Kidney (tissue), 22 donors: ENCODE measurements at places on chromosomes 1 and 21. TPM values are rescaled to one million over a fixed set of nuclear protein-coding genes. Genes with fewer than 3 reads are reported as not detected.

The USH2A gene
- 0.06 TPM for total RNA-seq

The APP gene
- 1,303 TPM for total RNA-seq

The AKNAD1 gene
- total RNA-seq: not detected

The AADACL4 gene
- total RNA-seq: 0.16 TPM

The CD2 gene
- total RNA-seq: 12.1 TPM

The RABGAP1L gene
- total RNA-seq: 48.5 TPM

The SH2D5 gene
- 0.57 TPM for total RNA-seq

- H3K4me3 ChIP-seq: no peak overlapping the region
- no peaks in the 10 kb centered on the region for H3K4me1 ChIP-seq
- no peaks in the 10 kb centered on the region for H3K27me3 ChIP-seq
- H3K36me3 ChIP-seq: no peaks in the 10 kb centered on the region
- H3K27ac ChIP-seq: no peak overlapping the region
Observed at GRCh38 chr1:175629318-175629694, 114.1 kb downstream of the TNR start.

DNA sequence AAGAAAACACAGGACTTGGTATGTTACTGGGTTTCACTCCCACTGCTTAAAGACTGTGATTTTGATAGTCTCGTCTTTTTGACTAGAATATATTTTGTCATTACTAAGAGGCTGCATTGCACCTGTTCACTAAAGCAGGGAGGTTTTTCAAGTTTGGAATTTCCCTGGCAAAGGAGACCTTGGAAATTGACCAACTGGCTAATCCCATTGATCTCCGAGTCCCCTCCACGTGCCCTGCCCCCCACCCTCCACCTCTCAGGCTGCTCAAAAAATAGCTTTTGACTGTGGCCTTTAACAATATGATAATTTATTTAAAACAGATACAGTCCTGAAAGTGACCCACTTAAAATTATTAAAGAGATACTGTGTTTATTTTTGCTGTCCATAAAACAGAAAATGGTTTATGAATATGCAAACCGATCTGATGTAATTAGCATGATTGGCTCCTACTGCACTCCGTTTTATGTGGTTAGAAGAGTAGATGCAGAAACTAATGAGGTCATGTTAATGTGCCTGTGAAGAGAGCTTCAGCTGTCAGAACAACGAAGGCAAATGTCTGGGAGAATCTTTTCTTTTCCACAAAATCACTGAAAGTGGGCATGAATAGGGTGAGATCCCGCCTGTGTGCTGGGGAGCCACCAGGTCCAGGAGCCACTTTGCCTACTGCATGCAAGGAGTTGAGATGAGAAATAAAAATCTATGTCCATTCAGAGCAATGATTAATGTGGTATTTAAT is 361.5 kb downstream of the RRAGC start:
- no peaks in the 10 kb centered on the region for H3K4me1 ChIP-seq
- no peak overlapping the region for H3K4me3 ChIP-seq
- no peaks in the 10 kb centered on the region for H3K36me3 ChIP-seq

DNA sequence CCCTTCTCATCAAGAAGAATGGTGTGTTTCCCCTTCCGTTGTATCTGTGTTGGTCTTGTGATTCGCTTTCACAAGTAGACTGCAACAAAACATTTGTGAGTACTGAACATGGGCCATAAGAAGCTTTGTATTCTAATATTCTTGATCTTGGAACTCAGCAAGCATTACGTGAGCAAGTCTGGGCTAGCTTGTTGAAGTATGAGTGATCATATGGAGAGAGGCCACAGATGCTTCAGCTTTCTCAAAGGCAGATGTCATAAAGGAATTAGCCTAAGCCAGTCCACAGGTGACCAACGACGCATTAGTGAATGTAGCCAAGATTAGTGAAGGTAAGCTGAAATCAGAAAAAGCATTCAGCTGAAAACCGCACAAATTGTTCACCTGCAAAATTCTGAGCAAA is 609.6 kb upstream of the NEGR1 start:
- DNase-seq: no peak
- H3K4me1 ChIP-seq: no peaks in the 10 kb centered on the region
- H3K4me3 ChIP-seq: no peak overlapping the region
- no peaks in the 10 kb centered on the region for H3K27me3 ChIP-seq
- H3K36me3 ChIP-seq: no peaks in the 10 kb centered on the region

DNA sequence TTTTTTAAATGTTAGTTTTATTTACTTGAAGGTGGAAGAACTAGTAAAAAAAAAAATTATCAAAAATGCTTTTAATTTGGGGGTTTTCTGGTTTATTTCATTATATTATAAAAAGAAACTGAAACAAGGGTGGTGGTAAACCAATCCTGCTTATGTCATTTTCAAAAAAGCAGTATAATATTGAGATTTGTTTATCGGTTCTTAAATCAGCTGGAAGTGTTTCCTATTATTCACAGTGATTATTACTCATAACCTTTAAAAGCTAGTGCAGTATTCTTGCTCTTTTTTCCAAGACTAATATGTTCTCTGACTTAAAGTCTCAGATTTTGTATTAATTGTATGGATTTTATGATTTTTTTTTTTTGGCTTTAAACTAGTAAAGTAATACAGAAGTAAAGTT is 5.4 kb upstream of the LRRC40 start:
- H3K4me1 ChIP-seq: no peaks in the 10 kb centered on the region
- no peaks in the 10 kb centered on the region for H3K27me3 ChIP-seq
- H3K27ac ChIP-seq: no peak overlapping the region
- peaks cover 6% of the 10 kb centered on the region for H3K36me3 ChIP-seq
- H3K4me3 ChIP-seq: no peak overlapping the region
- DNase-seq: no peak

GRCh38 chr1:43292216-43292615 is 6.8 kb upstream of the C1orf210 start:
- no peak overlapping the region for H3K27ac ChIP-seq
- H3K36me3 ChIP-seq: no peaks in the 10 kb centered on the region
- no peak overlapping the region for H3K4me3 ChIP-seq

DNA sequence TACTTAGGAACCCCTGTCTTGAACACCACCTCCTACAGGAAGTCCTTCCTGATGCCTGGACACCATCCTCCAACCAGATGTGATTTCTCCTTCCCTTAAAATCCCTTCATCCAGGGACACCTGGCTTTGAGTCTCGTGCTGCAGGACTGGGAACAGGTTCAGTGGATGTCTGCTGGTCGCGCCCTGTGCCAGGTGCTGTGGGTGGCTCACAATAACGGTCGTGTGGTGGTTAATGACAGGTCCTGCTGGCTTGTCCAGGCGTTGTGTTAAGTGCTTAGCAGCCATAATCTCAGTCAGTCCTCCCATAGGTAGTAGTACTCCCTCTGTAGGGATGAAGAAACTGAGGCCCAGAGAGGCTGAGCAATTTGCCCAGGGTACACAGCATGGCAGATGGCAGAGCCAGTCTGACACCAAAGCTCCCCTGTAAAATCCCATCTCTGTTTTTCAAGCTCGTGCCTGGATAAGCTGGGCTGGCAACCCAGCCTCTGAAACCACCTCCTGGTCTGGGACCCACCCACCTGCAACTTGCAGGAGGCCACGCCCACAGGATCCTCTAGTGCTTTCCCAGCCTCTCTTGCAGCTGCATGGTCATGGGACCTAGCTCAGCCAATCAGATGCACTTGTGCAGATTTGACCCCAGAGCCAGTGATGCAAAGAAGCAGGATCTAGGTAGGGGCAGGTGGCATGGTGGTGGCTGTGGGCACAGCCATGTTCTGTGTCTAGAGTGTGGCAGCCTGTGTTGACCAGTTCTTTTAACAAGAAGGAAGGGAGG is 106.0 kb upstream of the IFFO2 start:
- H3K4me3 ChIP-seq: no peak overlapping the region
- H3K4me1 ChIP-seq: no peaks in the 10 kb centered on the region

DNA sequence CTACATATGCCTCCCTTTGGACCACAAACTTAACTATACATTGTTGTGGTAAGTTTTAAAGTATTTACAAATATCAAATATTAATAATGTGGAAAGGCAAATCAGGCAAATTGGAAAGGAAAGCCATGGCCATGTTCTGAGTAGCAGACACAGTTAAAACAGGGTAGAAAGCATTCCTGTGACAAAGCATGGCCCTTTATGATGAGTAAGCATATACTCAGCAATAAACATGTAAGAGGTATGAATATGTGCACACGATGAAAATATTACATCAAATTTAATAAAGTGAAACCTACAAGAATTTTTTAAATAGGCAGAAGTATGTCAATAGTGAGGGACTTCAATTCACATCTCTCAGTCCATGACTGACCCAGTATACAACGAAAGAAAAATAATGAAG is 389.2 kb downstream of the DSCAM start:
- no peak overlapping the region for H3K27ac ChIP-seq
- no peak for DNase-seq
- H3K36me3 ChIP-seq: no peaks in the 10 kb centered on the region

DNA sequence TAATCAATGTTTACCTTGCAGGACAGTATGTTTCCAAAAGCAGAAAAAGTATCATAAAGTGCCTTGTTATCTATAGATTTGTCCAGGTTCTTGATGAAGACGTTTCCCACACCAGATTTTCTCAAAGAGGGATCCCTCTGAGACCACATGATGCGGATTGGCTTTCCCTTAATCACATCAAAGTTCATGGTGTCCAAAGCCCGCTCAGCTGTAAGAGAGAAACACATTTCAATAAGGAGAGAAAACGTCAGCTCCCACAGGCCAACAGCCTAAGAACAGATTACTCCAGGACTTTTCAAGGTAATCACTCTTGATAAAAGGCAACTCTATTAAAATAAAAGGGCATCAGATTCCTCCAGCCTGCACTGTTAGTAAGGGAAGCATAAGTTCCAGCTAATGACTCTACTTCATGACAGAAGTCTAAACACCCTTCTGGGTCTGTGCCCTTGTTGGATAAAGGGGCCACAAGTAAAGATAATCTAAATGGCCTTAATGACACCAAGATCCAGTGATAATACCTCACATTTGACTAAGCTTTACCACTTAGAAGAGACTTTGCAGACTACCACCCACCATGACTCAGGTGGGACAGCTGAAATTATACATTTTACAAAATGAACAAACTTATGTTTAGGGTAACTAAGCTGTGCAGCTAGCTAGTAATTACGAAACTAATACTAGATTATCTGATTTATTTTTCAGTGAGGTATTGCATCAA is 4.1 kb downstream of the PABPC4 start:
- DNase-seq: no peak
- H3K27ac ChIP-seq: no peak overlapping the region
- H3K36me3 ChIP-seq: peaks cover 45% of the 10 kb centered on the region
- H3K4me3 ChIP-seq: no peak overlapping the region
- no peaks in the 10 kb centered on the region for H3K4me1 ChIP-seq

GRCh38 chr1:116324411-116324810 is 48.6 kb upstream of the ATP1A1 start:
- no peak overlapping the region for H3K4me3 ChIP-seq
- peaks cover 5% of the 10 kb centered on the region for H3K4me1 ChIP-seq
- H3K27me3 ChIP-seq: no peaks in the 10 kb centered on the region
- no peak overlapping the region for H3K27ac ChIP-seq

- H3K4me3 ChIP-seq: no peak overlapping the region
- H3K4me1 ChIP-seq: peaks cover 15% of the 10 kb centered on the region
- no peak for DNase-seq
- no peaks in the 10 kb centered on the region for H3K36me3 ChIP-seq
- H3K27ac ChIP-seq: no peak overlapping the region
- no peaks in the 10 kb centered on the region for H3K27me3 ChIP-seq
Observed at GRCh38 chr1:109873278-109874175, 37.1 kb upstream of the CSF1 start.
